CD4-positive, alpha-beta T cell treated with Interleukin-12 subunit alpha and Interleukin-12 subunit beta, for 1 hour (primary cell): ENCODE measurements at places on chromosomes 5 and 9.

GRCh38 chr5:53170746-53171349 is 61.3 kb upstream of the MOCS2 start:
- DNase-seq: peak; percentile 6

DNA sequence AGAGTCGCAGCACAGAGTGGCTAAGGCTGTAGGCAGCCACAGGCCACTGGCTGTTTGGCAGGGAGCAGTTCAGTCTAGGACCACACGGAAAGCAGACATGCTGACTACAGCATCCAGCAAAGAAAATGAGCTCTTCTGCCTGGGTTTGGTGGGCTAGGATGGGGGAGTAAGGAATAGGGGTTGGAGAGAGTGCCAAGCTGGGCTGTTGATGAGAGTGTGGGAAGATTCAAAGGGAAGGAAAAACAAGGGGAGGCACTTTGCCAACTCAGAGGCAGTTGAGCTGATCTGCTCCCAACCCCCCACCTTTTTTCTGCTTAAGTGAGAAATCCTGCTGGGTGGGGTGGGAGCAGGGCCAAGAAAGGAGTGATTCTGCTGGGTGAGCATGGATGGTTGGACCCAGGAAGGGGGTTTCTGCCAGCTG is 35.9 kb downstream of the SVEP1 start:
- no peak for DNase-seq

GRCh38 chr5:40831346-40832210 is 3.4 kb downstream of the RPL37 start:
- no peak for DNase-seq

DNA sequence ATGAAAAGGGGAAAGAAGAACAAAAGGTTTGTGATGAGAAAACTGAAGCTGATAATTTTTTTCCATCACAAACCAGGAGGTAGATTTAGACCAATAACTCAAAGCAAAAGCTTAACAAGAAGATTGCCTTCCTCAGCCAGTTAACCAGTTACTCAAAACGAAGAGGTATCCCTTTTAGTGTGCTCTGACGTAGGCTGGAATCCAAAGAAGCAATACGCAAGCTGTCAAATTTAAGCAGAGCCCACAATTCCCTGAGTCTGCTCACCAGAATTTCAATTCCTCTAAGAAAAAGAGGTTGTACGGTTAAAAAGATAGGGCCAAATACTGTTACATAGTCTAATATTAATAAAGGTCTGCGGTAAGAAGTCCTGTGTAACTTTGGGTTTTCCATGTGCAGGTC is 61.8 kb downstream of the BRINP1 start:
- no peak for DNase-seq

DNA sequence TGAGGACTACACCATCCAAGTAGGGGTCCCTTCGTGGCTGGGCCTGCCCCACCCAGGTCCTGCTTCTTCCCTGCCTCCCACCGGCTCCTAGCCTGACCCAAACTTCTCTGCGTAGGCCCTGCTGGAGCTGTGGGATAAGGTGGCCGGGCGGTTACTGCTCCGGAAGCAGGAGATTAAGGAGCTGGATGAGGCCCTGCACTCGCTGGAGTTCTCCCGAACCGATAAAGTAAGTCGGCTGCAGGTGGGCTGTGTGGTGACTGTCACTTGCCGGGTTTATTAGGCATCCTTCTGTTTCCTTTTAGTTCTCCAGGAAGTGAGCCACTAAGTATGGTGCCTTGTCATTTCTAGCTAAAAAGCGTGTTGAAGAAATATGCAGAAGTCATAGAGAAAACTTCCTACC is 7.0 kb downstream of the CCDC180 start:
- DNase-seq: no peak

- no peak for DNase-seq
These were observed 87.6 kb downstream of the AMBP start for GRCh38 chr9:113990570-113990907.

GRCh38 chr5:161546470-161547301 is at the start of gene GABRB2:
TSS of gene GABRB2 (minus strand) at chr5:161546725. CDS start at chr5:161546643, 82 bp downstream.
- no peak for DNase-seq

DNA sequence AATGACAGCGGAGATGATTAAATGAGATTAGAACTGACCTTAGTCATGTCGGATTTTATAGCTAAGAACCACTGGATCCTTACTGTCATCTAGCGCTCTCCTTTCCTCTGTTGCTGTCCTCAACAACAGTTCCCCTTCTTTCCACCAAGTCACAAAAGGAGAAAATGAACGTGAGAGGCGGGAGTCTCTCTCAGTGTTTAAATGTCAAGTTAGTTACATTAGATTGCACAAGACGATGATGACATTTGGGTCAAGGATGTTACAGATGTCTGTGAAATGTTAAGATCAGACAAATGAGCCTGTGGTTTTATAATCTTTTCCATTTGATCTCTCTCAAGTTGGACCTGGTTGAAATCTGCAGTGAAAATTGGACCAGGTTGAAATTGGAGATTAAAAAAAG is 53.5 kb downstream of the FBXO38 start:
- no peak for DNase-seq

DNA sequence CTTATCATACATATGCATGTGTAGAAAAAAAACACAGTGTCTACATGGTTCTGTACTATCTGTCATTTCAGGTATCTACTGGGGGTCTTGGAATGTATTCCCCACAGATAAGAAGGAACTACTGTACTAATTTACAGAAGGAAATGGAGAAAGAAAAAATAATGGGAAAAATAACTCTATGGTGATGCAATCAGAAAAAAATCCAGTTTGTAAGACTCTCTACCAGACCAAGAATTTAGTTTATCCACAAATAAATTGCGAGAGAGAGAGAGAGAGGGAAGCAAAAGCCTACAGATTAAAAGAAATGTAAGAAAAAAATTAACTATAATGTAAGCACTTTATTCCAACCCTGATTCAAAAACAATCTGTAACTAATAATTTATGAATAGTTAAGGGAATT is 708.6 kb upstream of the ZNF608 start:
- DNase-seq: no peak

DNA sequence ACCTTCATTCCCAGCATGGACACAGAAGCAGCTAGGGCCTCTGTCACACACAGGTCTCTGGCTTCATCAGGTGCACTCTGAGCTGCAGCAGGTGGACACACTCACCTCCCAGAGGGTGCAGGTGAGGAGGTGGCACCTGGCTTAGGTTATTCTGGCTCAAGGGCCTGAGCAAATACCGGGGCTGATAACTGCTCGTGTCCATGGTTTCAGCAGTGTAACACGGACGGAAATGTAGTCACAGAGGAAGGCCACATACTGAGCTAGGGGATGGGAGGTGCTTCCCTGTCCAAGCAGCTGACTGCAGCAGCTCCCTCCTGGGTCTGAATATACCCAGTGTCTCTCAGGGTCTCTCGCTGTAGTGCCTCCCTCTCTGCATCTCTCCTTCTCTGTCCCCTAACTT is 5.7 kb downstream of the PHF2 start:
- DNase-seq: no peak
